Fibroblast of skin of right biceps (primary cell): ENCODE measurements at places on chromosomes 1 and 21.

DNA sequence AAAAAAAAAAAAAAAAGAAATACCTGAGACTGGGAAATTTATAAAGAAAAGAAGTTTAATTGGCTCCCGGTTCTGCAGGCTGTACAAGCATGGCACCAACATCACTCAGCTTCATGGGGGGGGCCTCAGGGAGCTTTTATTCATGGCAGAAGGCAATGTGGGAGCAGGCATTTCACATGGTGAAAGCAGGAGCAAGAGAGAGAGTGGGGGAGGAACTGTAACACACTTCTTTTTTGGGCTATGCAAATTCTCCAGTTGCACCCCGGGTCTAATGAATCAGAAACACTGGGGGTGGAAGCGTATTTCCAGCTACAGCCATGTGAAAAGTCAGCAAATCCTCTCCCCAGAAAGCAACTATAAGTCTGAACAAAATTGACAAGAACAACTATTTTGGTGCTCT lies 11.8 kb upstream of the SOD1 start:
- no peak for DNase-seq

- no peak for DNase-seq
These were observed 85.7 kb downstream of the ATP1A1 start for GRCh38 chr1:116458695-116459094.

DNA sequence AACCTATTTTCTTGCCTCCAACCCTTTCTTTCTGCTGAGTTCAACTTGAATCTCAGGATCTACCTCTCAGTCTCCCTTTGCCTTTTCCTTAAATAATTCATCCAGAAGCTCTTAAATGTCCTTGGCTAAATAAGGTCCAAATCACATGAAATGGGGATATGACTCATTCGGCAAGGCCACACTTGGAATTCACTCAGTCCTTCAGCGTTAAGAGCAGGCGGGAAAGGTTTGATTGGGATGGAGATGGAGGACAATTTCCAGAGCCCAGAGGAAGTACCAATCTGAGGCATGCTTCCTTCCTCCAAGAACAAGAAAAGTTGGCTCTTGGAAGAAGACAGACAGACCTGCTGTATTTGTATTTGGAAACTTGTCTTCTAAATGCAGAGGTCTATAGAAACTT lies 128.5 kb downstream of the PROX1 start:
- no peak for DNase-seq

DNA sequence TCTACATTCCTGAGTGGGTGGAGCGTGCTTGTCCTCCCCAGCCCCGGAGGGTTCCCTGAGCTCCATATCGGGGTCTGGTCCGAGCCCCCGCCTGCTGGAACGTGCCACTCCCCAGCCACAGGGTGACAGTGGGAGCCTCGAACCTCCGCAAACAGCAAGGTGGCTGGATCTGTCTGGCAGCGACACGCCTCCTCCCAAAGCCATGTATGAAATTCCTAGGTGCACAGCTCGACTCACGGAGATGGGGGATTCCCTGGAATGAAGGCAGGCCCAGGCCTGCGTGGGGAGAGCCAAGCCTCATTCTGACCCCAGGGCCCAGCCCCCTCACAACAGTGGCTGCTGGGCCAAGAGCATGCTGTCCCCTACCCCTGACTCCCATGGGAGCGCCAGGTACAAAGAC lies 32.9 kb downstream of the TP73 start:
- no peak for DNase-seq

DNA sequence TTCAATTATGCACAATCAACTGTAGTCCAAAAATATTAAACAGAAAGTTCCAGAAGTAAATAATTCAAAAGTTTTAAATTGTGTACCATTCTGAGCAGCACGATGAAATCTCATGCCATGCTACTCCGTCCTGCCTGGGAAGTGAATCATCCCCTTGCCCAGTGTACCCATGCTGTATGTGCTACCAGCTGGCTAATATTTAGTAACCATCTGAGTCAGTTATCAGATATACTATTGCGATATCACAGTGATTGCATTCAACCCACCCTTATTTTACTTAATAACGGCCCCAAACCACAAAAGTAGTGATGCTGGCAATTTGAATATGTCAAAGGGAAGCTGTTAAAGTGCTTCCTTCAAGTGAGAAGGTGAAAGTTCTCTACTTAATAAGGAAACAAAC lies 56.2 kb downstream of the EVI5 start:
- DNase-seq = no peak

DNA sequence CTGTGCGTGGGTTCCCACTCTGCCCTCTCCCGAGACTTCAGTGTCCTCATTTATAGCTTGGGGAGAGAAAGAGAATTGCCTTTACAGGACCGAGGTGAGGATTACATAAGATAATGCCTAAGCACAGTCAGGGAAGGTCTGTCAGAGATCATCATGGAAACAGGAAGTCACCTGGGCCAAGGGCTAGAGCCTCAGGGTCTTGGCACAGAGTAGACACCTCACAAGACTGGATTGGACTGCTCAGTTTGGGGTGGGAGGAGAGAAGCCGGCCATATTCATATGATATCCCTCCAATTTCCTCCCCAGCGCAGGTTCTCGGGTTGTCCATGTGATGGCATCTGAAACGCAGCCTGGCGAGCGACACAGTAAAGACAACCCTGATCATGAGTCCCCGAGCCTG lies 3.8 kb downstream of the CNR2 start:
- DNase-seq = no peak
